Adrenal gland (tissue), 19 donors: ENCODE measurements at places on chromosomes 6 and 20. TPM values are rescaled to one million over a fixed set of nuclear protein-coding genes. Genes with fewer than 3 reads are reported as not detected.
A peak's percentile ranks its signal among the peaks of the same experiment; 100 is the strongest.

- DNase-seq, result no peak
These were observed 444.4 kb downstream of the UTRN start for GRCh38 chr6:144729502-144729901.

Gene FOXQ1
- polyA plus RNA-seq, result 0.05 TPM

DNA sequence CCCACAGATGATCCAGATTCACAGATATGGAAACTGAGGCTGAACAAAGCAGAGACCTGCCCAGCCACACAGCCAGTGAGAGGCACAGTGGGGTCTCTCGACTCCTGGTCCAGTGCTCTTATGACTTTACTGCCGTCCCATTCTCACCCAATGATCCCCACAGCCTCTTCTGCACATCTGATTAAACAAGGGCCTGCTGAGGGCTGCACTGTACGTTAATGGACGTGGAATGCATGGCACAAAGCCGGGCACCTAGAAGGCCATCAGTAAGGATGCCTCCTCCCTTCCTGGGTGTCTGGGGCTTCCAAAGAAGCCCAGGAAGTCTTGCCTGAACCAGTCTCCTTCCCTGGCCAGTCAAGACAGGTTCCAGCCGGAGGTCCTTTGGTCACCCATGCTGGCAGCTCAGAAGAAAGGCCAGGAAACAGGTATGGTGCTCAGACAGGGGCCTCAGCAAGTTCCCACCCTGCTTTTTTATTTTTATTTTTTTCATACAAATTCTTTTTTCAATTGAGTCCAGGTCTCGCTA lies 3.8 kb downstream of the TFEB start:
- DNase-seq, result no peak

Gene TMEM151B
- polyA plus RNA-seq, result 1.2 TPM

GRCh38 chr20:6976106-6976900 lies 208.8 kb downstream of the BMP2 start:
- DNase-seq, result no peak

Gene DDO
- polyA plus RNA-seq, result 13.4 TPM

GRCh38 chr20:16930656-16931055 lies 182.5 kb downstream of the OTOR start:
- DNase-seq, result no peak

Gene KIAA0408
- polyA plus RNA-seq, result 2.9 TPM

DNA sequence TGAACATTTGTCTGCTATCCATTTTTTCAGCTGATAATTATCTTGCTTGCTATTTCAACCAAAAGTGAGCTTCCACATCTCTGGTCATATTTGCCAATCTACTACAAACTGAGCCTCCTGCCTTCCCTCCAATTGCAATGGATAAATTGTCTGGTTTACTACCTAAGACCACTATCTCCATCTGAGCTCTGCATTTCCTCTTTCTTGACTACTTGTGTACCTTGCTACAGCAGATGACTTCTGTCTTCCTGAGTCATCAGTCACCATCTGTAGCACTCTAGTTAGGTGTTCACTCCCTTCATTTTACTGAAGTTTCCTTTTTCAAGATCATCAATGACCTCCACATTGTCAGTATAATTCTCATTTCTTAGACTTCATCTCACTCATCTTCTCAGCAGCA lies 33.5 kb upstream of the PHIP start:
- DNase-seq, result no peak

Gene MYO6
- 19.1 TPM for polyA plus RNA-seq

Gene EYA4
- polyA plus RNA-seq, result 1.8 TPM

Gene CAGE1
- not detected for polyA plus RNA-seq

Gene RBM24
- polyA plus RNA-seq, result 0.35 TPM

Gene SAMD10
- 4.4 TPM for polyA plus RNA-seq

DNA sequence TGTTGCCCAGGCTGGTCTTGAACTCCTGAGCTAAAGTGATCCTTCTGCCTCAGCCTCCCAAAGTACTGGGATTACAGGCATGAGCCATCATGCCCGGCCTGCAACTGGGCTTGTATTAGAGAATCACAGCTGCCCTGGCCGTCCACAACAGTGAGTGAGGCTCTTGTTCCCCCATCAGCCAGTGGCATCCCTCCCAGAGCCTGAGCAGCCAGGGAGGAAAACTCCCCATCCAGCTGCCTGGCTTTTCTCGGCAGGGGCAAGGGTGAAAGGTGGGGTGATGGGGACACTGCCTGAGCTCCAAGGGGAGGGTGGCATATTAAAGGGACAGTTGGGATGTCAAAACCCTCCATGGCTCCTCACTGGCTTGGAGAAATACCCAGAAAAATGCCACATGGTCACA lies 185.6 kb downstream of the NFATC2 start:
- DNase-seq, result no peak

Gene MARCKS
- 12.3 TPM for polyA plus RNA-seq

GRCh38 chr6:147054158-147054557 lies 150.1 kb upstream of the STXBP5 start:
- no peak for DNase-seq

GRCh38 chr6:111534231-111534751 lies 51.3 kb upstream of the REV3L start:
- peak; percentile 70 for DNase-seq

Gene TMEM170B
- polyA plus RNA-seq, result 1.1 TPM

Gene SLC32A1
- polyA plus RNA-seq, result 0.24 TPM

GRCh38 chr20:32702706-32703425 lies 29.1 kb upstream of the C20orf203 start:
- DNase-seq, result no peak

Gene EGFL8
- 54.4 TPM for polyA plus RNA-seq

Gene RSPH4A
- polyA plus RNA-seq, result 0.84 TPM

Gene STMND1
- polyA plus RNA-seq, result not detected

- peak; percentile 61 for DNase-seq
These were observed 15.4 kb upstream of the TRIB3 start for GRCh38 chr20:364905-365794.

GRCh38 chr6:102038964-102039363 lies 645.5 kb downstream of the GRIK2 start:
- no peak for DNase-seq

DNA sequence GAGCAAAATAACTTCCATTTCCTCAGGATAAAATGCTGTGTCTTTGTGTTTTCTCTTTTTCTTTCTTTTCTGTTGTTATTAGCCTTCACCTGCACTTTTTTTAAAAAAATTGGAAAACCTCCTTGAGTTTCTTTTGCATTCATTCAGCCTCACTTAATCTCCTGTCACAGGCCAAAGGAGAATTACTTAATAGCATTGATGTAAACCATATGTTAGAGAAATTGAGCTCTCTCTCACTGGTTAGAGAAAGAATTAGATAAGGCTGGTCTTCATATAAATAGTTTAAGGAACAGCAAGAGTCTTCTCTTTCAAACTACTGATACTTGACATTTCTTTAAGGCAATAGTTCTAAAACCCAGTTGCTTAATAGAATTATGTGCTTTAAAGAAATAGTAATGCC lies 564.2 kb downstream of the TFAP2B start:
- no peak for DNase-seq

GRCh38 chr20:59857966-59858365 lies 75.5 kb downstream of the SYCP2 start:
- DNase-seq, result no peak

Gene ERVFRD-1
- 0.09 TPM for polyA plus RNA-seq

Gene VSX1
- 0.37 TPM for polyA plus RNA-seq

Gene CST2
- polyA plus RNA-seq, result 3.5 TPM

- DNase-seq, result peak; percentile 56
These were observed 9.4 kb upstream of the NCOA7 start for GRCh38 chr6:125781314-125781868.

DNA sequence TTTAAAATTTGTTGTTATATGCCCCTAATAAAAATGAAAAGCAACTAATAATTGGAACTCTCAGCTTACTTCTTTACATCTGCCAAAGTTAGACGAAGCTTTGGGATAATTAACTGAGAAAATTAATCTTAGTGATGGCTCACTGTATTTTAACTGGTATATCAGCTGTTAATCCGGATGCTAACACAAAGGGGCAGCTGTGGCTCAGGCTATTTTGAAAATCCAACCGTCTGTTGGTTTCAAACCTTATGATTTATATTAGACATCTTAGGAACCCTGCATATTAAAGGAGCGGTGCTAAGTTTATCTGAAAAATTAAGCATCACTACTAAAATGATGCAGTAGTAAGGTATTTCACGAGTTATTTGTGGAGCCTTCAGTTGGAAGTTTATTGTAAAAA lies 96.6 kb downstream of the AKAP7 start:
- DNase-seq, result no peak

GRCh38 chr6:26206868-26207801 lies 119.9 kb downstream of the HFE start:
- DNase-seq, result no peak

Gene KPNA5
- polyA plus RNA-seq, result 2.7 TPM

DNA sequence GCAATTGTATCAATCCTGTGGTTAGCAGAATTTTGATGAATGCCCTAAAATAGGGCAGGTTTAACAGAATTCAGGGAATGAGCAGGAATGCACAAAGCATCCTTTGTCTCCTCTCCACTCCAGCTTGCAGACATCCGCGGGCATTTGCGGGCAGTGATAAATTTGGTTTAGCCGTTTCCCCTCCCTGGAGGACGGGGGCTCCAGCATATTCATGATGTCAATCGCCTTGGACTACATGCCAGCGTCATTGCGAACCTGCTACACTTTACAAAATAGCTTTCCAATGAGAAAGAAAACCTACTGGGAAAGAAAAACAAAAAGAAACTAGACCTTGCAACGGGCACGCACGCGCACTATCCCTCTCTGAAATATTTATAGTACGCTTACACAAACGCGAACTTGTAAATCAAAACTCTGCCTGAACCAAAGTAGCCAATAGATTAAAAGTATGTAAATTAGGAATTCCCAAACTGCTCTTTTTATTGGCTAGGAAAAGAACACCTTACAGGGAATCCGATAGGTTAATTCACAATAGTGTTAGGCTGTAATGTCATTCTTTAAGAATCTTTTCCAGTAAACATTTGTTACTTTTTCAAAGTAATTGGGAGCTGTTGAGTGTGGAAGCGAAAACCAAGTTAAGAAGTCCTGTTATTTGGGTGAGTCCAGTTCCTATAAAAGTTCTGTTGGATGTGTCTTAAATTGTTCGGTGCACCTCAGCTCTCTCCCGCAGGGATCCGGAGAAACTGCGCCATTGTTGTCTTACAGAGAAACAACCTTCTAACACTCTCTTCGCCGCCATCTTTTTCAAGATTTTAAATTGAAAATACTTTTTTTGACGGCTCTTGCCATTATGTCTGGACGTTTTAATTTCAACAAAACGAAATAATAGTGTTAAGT lies 136.7 kb downstream of the HFE start:
- DNase-seq, result peak; percentile 73

- DNase-seq, result no peak
These were observed 3.0 kb upstream of the ARID1B start for GRCh38 chr6:156773935-156774852.

- no peak for DNase-seq
These were observed 3.7 kb downstream of the FAM162B start for GRCh38 chr6:116761779-116762178.

DNA sequence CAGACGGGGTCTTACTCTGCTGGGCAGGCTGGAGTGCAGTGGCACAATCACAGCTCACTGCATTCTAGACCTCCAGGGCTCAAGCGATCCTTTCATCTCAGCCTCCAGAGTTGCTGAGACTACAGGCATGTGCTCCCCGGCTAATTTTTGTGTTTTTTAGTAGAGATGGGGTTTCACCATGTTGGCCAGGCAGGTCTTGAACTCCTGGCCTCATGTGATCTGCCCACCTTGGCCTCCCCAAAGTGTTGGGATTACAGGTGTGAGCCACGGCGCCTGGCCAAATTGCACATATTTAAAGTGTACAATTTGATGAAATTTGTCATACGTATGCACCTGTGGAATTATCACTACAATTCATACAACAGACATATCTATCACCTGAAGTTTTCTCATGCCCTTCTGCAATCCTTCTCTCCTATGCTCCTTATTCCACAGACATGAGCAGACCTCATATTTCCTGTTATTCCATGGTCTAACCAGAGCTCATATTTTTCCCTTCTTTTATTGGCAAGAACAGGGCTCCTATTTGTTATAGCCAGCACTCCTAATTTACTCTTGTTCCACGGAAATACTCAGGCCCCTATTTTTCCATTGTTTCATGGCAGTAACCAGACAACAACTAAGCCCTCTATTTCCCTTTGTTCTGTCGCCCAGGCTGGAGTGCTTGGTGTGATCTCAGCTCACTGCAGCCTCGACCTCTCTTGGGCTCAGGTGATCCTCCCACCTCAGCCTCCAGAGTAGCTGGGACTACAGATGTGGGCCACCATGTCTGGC lies 2.2 kb upstream of the CSTL1 start:
- no peak for DNase-seq

Gene PKHD1
- polyA plus RNA-seq, result 0.08 TPM

DNA sequence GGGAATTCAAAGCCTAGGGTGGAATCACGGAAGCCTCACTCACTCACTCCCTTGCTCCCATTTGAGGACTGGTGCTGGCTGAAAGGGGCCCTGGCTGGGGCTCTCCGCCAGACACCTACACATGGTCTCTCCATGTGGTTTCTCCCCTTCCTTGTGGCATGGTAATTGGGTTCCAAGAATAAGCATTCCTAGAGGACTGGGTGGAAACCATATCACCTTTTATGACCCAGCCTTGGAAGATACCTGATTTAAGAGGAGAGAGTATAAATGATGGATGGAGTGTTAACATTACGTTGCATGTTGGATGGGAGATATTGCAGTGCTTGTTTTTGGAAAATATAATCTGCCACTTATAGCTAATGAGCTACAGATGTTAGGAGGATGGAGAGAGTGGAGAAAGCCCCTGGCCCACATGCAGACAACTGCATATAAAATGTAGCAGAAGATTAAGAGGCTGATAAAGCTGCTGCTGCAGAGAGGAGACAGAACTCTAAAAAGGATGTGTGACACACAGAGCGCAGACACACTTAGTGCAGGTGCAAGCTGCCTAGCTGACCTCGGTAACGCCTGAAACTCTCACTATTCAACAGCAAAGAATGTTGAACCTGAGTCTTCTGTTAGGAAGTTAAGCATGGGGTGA lies 23.3 kb upstream of the CDKN1A start:
- DNase-seq, result no peak

Gene CDK19
- 4.5 TPM for polyA plus RNA-seq

DNA sequence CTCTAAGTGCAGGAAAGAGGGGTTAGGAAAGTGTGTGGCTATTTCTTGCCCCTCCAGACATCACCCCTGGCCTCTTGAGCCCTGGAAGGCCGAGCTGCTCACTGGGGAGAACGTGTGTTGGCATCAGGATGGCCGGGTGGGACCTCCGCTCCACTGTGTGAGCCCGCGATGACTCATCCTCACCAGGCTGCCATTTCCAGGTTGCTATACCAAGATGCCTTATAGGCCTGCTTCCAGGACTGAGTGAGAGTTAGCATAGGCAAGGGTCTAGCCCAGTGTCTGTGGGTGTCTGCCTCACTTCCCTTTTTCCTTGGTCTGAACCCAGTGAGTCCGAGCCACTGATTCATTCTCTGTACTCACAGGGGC lies 105.0 kb downstream of the MRPL14 start:
- DNase-seq, result no peak
